ENCODE measurements at places on chromosomes 6 and 20.

DNA sequence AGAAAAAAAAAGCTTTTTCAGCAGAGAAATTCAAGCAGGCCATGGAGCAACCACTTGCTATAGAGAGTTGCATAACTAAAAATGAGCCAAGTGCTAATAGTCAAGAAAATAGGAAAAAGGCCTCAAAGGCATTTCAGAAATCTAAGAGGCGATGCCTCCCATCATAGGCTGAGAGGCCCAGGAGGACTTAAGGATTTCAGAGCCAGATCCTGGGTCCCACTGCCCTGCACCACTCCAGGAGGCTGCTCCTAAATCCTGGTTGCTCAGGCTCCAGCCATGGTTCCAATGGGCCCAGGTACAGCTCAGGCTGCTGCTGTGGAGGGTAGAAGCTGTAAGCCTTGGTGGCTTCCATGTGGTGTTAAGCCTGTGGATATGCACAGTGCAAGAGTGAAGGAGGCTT, 5.5 kb downstream of the ZNF391 start:
- DNase-seq = no peak

DNA sequence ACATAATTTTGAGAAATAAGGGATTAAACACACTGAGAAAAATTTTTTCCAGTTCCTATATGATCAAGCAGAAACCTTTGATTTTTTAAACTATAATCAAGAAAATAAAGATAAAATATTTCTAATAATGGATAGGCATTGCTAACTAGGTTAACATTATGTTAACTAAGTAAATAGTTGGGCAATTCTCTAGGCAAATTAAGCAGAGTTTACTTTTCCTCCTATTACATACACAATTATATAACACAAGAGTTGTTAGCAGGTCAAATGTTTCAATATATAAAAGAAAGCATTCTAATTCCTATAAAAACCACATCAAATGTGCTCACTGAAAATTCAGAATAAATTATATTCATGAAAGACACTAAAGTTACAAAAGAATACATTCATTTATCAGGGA, 191.7 kb downstream of the GMDS start:
- DNase-seq = no peak

GRCh38 chr6:105019285-105019684, 62.4 kb downstream of the LIN28B start:
- DNase-seq = no peak

DNA sequence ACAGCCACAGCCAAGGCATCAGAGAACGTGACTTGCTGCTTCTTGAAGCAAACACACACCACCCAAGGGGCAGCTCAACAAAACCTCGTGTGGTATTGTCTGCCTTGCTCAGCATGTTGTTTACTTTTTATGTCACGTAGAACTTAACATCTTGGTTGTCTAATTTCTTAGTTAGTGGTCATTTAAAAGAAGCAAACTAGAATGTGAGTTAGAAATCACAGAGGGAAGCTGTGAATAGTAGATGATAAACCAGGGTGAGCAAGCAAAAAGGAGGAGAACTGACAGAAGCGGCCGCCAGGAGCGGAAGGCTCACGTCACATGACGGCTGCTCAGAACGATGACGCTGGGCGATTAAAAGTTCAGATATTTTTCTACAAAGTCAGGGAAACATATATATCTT, 51.5 kb upstream of the KIF25 start:
- no peak for DNase-seq

DNA sequence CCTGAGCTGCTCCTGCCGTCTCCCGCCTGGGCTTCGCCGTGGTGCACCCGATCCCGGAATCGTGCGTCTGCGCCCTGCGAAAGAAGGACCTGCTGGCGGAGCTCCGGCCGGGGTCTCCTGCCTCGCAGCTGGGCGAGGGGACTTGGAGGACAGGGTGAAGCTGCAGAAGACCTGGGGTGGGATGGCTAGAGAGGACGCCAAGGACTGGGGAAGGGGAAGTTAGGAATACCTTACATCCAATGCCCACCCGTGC, 150.2 kb downstream of the PRL start:
- DNase-seq = no peak

DNA sequence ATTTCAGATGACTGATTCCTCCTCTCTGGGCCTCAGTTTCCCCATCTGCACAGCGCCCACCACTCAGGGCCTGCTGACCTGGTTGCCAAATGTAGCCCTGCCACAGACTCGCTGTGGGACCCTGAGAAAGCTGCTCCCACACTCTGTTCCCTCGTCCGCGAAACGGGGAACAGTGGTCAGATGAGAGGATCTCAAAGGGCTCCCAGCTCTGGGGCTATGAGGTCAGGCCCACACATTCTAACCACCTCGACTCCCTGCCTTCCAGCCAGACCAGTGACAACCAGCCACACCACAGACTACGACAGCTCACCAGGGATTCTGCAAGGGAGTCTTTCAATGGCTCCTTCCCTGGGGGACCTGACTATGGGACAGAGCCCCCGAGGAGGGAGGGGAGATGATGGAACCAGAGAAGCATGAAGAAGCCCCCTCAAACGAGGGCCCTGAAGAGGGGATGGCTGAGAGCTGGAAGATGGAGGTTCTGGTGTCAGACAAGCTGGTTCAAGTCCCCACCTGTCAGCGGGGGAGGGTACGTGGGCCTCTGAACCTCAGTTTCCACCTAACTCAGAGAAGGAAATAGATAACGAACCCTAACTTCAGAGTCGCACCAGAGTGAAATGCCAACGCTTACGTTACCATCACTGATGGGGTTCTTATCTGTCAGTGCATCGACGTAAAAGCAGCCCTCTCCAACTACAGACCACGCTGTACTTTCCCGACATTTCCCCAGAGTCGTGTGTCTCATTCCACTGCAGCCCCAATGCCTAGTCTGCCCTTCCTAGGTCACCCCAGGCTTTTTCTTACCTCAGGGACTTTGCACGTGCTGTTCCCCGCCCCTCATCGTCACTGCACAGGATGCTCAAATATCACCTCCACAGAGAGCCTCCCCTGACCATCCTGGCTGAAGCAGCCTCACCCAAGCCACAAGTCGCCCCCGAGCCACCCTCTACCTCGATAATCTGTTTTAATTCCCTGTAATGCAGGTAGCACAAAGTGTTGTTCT, 60.5 kb downstream of the PREX1 start:
- DNase-seq = no peak

DNA sequence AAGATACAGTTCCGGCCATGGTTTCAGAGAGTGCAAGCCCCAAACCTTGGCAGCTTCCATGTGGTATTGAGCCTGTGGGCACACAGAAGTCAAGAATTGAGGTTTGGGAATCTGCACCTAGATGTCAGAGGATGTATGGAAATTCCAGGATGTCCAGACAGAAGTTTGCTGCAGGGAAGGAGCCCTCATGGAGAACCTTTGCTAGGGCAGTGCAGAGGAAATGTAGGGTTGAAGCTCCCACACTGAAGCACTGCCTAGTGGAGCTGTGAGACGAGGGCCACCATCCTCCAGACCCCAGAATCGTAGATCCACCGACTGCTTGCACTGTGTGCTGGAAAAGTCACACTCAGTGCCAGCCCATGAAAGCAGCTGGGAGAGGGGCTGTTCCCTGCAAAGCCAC, 267.5 kb downstream of the OGFRL1 start:
- DNase-seq = no peak

All from stimulated activated CD4-positive, alpha-beta T cell treated with anti-CD3 and anti-CD28 coated beads, Interleukin-1b, Interleukin-23, amount 100 ng/mL, for 1 hour (primary cell).